ENCODE measurements at places on chromosomes 16 and 17.

GRCh38 chr16:4544473-4544872, 5.9 kb upstream of the CDIP1 start:
- DNase-seq = no peak

- no peak for DNase-seq
Observed at GRCh38 chr17:19361326-19361725, 1.2 kb downstream of the B9D1 start.

DNA sequence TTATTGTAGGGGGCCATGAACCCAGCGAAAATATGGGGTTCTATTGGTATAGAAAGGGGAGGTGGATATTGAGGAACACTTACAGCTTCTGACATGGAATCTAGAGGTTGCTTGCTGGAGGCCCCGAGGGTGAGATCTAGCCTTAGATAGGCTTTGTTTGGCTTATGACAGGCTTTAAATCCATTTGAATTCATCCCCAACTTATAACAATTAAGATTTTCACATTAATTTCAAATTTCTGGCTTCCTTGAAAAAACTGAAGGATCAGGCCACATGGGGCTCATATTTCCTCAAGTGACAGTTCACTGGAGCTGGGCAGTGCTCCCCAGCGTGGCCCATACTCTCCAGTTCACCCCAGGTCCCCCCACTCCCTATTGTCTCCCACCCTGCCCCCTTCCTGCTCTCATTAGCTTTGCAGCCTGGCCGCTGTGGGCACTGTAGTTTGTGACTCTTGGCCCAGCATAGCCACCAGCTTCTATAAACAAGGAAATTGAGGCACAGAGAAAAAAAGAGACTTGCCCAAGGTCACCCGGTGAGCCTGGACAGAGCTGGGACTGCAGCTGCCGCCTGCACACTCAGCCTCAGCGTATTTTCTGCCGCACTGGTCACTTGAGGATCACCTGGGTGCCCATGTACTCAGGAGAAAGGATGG, 19.8 kb upstream of the ADGRG1 start:
- peak; percentile 26 for DNase-seq

DNA sequence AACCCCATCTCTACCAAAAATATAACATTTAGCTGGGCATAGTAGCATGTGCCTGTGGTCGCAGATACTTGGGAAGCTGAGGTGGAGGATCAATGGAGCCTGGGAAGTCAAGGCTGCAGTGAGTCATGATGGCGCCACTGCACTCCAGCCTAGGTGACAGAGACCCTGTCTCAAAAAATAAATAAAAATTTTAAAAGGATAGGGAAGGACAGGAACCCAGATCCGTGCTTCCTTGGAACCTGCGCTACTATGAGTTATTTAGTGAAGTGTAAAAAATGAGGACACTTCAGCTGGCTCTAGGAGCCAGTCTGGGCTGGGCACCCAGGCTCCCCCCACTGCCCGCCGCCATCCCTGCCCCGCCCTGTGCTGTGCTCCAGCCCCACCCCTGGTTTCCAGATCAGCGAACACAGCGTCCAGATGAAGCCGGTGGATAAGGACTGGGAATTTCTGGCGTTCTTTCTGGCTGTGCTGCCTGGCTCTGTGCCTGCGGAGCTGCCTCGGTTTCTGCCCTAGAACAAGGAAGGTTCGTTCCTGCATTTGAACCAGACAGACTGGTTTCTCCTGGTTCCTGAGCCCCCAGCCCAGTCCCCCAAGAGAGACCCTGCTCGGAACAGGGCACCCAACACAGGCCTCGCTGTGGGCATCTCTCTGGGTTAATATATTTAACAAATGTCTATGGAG, 18.5 kb downstream of the PLLP start:
- no peak for DNase-seq

- no peak for DNase-seq
Observed at GRCh38 chr16:77636615-77637014, 85.7 kb upstream of the NUDT7 start.

DNA sequence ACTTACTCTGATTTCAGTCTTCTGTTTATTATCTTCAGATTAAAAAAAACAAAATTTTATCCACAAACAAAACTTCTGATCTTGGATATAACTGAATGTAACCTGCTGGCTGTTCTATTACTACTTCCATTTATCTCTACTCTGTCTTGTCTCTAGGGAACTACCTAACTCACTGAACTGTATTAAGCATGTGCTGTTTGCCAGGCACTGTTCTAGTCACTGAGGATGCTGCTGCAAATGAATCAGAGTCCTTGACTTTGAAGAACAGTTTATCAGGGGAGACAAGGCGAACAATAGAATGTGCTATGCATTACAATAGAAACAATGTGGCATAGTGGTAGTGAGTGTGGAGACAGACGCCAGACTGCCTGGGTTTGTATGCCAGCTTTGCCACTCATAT, 2.3 kb upstream of the ANKRD40 start:
- no peak for DNase-seq

- no peak for DNase-seq
Observed at GRCh38 chr17:13306310-13306962, 288.6 kb upstream of the ELAC2 start.

GRCh38 chr16:53071748-53072301, 17.0 kb downstream of the CHD9 start:
- no peak for DNase-seq

GRCh38 chr16:1979271-1980029, 1.8 kb downstream of the NOXO1 start:
- DNase-seq = no peak

DNA sequence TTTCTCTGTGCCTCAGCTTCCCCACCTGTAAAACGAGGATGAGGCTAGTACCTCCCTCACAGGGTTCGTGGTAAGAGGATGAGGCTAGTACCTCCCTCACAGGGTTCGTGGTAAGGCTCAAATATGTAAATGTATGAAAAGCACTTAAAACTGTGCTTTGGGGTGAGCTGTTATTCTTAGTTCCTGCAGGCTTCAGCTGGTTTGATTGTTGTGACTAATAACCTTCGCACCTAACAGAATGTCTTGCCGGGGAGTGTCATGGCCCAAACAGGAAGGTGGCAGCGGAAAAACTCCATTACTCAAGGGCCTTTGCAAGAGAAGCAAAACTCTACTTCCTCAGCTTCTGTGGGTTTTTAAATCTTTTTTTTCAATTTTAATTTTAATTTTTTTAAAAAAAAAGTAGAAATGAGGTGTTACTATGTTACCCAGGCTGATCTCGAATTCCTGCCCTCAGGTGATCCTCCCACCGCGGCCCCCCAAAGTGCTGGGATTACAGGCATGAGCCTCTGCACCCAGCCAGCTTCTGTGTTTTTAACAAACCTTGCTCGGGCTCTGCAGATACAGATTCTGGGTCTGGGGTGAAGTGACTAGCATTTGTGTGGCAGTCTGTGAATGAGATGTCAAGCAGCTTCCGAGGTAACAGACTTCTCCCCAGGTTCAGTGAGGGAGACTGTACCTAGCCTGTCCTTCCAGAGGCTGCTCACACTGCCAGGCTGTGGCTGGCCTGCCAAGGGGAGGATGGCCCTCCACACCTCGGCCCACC, 103.0 kb downstream of the RAB11FIP4 start:
- no peak for DNase-seq

DNA sequence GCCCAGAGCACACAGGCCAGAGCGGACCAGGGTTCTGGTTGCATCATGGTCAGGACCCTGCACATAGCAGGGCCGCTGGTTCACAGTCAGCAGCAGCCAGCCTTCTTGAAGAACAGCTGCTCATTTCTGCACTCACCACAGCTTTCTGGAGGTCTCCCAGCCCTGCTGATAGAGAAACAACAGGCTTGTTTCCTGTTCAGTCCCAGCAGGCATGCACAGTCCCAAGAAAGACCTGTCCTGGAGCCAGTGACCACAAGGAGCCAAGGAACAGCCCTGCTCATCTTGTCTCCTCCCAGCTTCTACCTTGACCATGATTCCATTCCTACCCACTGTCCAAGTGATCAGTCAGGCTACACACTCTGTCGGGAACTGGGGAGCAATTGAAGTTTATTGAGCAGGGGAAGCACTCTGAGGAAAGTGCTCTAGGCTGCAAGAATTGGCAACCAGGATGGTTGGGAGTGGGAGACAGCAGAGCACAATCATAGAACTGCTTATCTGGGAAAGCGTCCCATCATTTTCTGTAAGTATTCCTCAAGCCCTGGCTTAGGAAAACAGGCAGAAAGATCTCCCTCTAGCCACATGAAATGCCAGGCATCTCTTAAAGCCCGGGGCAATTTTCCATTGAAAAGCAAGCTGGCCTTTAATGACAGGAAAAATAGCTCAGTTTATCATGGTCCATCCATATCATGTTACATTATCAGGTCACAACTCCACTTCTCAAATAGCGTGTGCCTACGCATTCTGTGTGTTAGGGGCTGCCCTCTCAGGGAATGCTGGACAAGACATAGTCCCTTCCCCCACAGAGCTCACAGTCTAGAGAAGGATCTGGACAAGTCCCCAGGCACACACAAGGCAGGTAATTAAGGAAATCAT, 155.4 kb upstream of the FOXF1 start:
- no peak for DNase-seq

DNA sequence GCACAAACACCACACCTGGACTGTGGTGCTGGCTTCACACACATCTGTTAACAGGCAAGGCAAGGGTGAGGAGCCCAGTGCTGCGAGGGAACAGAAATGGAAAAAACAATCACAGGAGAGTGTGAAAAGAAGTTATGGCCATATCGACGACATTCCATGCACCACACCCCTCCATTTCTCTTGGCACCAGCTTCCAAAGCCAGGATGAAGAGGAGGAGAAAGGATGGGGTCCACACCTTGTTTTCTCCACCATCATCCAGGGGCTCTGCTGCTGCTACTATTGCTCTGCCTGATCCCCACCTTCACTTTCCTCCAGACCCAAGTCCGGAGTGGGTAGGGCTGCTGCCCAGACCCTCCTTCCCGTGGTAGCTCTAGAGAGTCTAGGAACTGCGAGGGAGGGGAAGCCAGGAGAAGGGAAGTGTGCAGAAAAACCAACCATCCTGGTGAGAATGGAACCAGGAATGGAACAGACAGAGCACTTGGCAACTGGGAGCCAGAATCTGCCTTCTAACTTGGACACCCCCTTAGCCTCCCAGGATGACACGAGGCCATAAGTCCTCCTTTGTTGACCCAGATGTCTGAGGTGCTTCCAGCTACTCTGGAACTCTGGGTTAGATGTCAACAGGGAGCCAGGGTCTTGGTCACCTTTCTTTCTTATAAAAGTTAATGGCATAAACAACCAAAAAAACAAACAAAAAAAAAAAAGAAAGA, 1.2 kb upstream of the PROCA1 start:
- DNase-seq = no peak

Data from activated naive CD8-positive, alpha-beta T cell treated with anti-CD3 and anti-CD28 coated beads, Interleukin-2, amount 10 ng/mL, durations not matched to agents 7 days and 5 days (primary cell).